Naive B cell (primary cell): ENCODE measurements at places on chromosomes 13 and 19.
A peak's percentile ranks its signal among the peaks of the same experiment; 100 is the strongest.

- H3K36me3 ChIP-seq = no peaks in the 10 kb centered on the region
- DNase-seq = no peak
- H3K27me3 ChIP-seq = peaks cover 9% of the 10 kb centered on the region
- no peaks in the 10 kb centered on the region for H3K4me1 ChIP-seq
- no peak overlapping the region for H3K27ac ChIP-seq
Observed at GRCh38 chr13:45683701-45684100, 18.4 kb upstream of the CBY2 start.

- no peak overlapping the region for H3K27ac ChIP-seq
- no peak overlapping the region for H3K4me3 ChIP-seq
- H3K4me1 ChIP-seq = peaks cover 17% of the 10 kb centered on the region
- H3K27me3 ChIP-seq = peaks cover 14% of the 10 kb centered on the region
- DNase-seq = no peak
- no peaks in the 10 kb centered on the region for H3K36me3 ChIP-seq
Observed at GRCh38 chr19:11208561-11209471, 11.5 kb upstream of the KANK2 start.

DNA sequence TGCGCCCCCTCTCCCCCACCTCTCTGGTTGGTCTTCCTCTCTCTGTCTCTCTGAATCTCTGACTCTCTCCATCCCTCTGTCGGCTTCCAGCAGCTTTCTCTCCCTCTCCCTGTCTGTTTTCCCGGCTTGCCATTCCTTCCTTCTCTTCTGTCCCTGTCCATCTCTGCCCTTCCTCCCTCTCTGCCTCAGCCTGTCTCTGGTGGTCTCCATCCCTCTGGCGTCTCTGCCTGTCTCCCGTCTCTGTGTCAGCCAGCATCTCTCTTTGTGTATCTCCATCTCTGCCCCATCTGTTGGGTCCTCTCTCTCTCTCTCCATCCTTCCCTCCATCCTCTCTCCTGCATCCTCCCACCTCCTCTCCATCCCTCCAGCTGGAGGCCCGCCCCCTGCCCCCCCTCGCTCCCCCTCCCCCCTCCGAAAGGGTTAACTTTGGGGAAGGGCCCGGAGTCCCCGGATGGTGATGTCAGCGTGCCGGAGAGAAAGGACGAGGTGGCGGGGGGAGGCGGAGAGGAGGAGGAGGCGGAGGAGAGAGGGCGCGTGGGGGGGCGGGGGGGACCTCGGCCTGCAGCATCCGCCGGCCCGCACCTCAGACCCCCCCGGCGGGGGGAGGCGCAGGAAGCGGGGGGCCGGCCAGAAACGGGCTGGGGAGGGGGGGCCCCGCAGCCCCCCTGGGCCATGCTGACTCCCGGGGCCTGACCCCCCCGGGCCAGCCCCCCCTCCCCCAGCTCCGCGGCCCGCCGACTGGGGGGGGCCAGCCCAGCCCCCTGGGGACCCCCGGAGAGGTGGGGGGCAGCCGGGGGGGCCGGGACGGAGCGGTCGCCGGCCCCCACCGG is at the start of gene BRSK1:
Gene BRSK1 (plus strand): TSS at position 450 of the 830 bp plus-strand sequence. CDS start 446 bp downstream, outside the sequence.
- H3K4me3 ChIP-seq = peak within 1 kb of the TSS; percentile 31
- peaks cover 5% of the 10 kb centered on the region for H3K27me3 ChIP-seq
- DNase-seq = no peak
- peak within 1 kb of the TSS; percentile 91 for H3K27ac ChIP-seq

- no peak overlapping the region for H3K27ac ChIP-seq
- H3K4me3 ChIP-seq = no peak overlapping the region
- peaks cover 7% of the 10 kb centered on the region for H3K36me3 ChIP-seq
- DNase-seq = no peak
Observed at GRCh38 chr13:99062593-99062992, 84.7 kb upstream of the DOCK9 start.

GRCh38 chr13:26919311-26919710 is 158.7 kb upstream of the GPR12 start:
- no peak overlapping the region for H3K4me3 ChIP-seq
- H3K27ac ChIP-seq = no peak overlapping the region
- H3K36me3 ChIP-seq = no peaks in the 10 kb centered on the region
- H3K4me1 ChIP-seq = no peaks in the 10 kb centered on the region

DNA sequence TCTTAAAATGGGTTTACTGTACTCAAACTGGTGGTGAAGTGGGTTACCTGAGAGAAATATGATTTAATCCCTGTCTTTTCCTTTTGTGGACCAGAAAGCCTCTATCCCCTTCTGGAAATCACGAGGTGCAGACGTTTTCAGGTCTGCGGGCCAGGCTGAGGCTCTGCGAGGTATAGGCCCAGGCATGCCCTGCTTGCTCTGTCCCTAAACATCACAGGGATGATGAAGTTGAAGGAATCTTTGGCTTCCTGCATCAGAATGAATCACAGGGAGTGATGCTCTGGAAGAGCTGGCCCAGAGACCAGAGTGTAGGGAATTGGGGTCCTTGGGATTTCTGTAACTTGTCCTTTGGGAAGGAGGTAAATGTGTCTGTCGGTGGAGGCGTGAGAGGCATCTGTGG is 18.4 kb upstream of the CHST8 start:
- no peak for DNase-seq
- no peaks in the 10 kb centered on the region for H3K4me1 ChIP-seq
- peaks cover 15% of the 10 kb centered on the region for H3K27me3 ChIP-seq
- no peak overlapping the region for H3K27ac ChIP-seq
- no peak overlapping the region for H3K4me3 ChIP-seq
- H3K36me3 ChIP-seq = peaks cover 7% of the 10 kb centered on the region

GRCh38 chr13:51645761-51646670 is 61.8 kb downstream of the WDFY2 start:
- H3K27me3 ChIP-seq = no peaks in the 10 kb centered on the region
- H3K4me3 ChIP-seq = peak overlapping the region; percentile 70
- peaks cover 53% of the 10 kb centered on the region for H3K4me1 ChIP-seq
- no peaks in the 10 kb centered on the region for H3K36me3 ChIP-seq

DNA sequence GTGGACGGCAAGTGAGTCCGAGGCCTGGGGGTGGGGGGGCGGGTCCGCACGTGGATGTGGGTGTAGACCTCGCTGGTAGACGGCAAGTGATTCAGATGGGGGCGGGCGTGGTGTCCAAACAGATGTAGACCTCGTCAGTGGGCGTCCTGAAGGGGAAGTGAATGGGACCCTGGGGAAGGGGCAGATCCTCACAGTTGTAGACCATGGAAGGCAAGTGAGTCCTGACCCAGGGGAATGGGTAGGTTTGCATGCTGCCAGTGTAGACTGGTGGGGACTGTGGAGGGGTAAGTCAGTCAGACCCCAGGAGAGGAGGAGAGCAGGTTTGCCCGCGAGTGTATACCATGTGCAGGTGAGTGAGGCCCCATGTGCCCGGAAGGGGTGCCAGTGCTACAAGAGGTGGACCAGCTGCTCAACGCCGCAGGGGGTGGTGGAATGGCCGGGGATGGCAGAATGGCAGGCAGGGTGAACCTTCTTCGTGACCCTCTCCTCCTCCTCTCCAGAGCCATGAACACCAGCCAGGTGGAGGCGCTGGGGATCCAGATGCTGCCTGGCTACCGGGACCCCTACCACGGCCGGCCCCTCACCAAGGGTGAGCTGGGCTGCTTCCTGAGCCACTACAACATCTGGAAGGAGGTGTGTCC is 22.1 kb downstream of the COLGALT1 start:
- peaks cover 20% of the 10 kb centered on the region for H3K4me1 ChIP-seq
- no peak overlapping the region for H3K27ac ChIP-seq
- no peak for DNase-seq
- no peaks in the 10 kb centered on the region for H3K27me3 ChIP-seq
- H3K4me3 ChIP-seq = no peak overlapping the region

- no peak for DNase-seq
- H3K36me3 ChIP-seq = no peaks in the 10 kb centered on the region
- H3K4me1 ChIP-seq = no peaks in the 10 kb centered on the region
Observed at GRCh38 chr13:80757694-80758093, 416.8 kb upstream of the SPRY2 start.

GRCh38 chr19:33259539-33259938 is 33.9 kb upstream of the SLC7A10 start:
- DNase-seq = no peak
- peaks cover 18% of the 10 kb centered on the region for H3K4me1 ChIP-seq
- peaks cover 6% of the 10 kb centered on the region for H3K36me3 ChIP-seq
- H3K4me3 ChIP-seq = no peak overlapping the region

DNA sequence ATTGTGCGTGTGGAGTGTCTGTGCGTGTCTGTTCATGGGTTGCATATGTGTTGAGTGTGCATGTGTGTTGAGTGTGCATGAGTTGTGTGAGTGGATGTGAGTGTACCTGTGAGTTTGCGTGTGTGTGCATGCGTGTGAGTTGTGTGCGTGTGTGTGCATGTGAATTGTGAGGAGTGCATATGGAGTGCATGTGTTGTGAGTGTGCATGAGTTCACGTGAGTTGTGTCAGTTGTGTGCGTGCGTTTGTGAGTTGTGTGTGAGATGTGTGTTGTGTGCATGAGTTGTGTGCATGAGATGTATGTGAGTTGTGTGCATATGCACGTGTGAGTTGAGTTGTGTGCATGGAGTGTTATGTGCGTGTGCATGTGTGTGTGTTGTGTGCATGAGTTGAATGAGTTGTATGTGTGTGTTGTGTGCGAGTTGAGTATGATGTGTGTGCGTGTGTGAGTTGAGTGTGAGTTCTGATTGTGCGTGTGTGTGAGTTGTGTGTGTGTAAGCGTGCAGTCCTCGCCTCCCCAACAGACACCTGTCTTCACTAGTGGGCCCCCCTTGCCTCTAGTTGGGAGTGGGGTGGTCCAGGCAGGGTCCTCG is 29.3 kb downstream of the TFDP1 start:
- peaks cover 7% of the 10 kb centered on the region for H3K4me1 ChIP-seq
- H3K27ac ChIP-seq = no peak overlapping the region
- no peak overlapping the region for H3K4me3 ChIP-seq
- H3K27me3 ChIP-seq = no peaks in the 10 kb centered on the region

GRCh38 chr19:3269916-3270671 is 45.6 kb downstream of the CELF5 start:
- H3K4me3 ChIP-seq = no peak overlapping the region
- no peak overlapping the region for H3K27ac ChIP-seq
- no peak for DNase-seq
- H3K36me3 ChIP-seq = peaks cover 9% of the 10 kb centered on the region

DNA sequence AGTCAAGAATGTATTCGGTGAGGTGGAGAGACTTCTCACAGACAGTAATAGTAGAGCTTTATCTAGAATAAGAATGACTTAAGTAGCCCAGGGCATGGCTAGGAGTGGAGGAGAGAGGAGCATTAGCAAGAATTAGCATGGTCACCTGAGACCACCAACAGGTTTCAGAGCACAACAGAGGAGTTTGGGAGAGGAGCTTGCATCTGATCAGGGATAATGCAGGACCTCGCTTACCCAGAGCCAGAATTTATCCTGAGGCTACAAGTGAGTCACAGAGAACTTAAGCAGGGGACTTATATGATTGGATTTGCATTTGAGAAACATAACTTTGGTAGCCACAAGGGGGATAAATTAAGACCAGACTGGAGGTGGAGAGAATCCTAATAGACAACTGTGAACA is 102.1 kb upstream of the FNDC3A start:
- no peak overlapping the region for H3K4me3 ChIP-seq
- no peaks in the 10 kb centered on the region for H3K4me1 ChIP-seq
- H3K36me3 ChIP-seq = no peaks in the 10 kb centered on the region
- no peak for DNase-seq
- peaks cover 6% of the 10 kb centered on the region for H3K27me3 ChIP-seq

GRCh38 chr13:106243011-106243565 is 292.4 kb downstream of the EFNB2 start:
- no peaks in the 10 kb centered on the region for H3K4me1 ChIP-seq
- no peak for DNase-seq
- H3K27me3 ChIP-seq = no peaks in the 10 kb centered on the region
- H3K4me3 ChIP-seq = no peak overlapping the region
- H3K36me3 ChIP-seq = no peaks in the 10 kb centered on the region

- no peak for DNase-seq
- no peaks in the 10 kb centered on the region for H3K4me1 ChIP-seq
- H3K36me3 ChIP-seq = no peaks in the 10 kb centered on the region
- no peaks in the 10 kb centered on the region for H3K27me3 ChIP-seq
Observed at GRCh38 chr19:53775524-53775923, 48.6 kb downstream of the NLRP12 start.

- H3K4me1 ChIP-seq = peaks cover 78% of the 10 kb centered on the region
- peak overlapping the region; percentile 95 for H3K27ac ChIP-seq
- peak overlapping the region; percentile 100 for H3K4me3 ChIP-seq
- peaks cover 30% of the 10 kb centered on the region for H3K36me3 ChIP-seq
Observed at GRCh38 chr19:5624018-5624663, 1.3 kb downstream of the SAFB start.

DNA sequence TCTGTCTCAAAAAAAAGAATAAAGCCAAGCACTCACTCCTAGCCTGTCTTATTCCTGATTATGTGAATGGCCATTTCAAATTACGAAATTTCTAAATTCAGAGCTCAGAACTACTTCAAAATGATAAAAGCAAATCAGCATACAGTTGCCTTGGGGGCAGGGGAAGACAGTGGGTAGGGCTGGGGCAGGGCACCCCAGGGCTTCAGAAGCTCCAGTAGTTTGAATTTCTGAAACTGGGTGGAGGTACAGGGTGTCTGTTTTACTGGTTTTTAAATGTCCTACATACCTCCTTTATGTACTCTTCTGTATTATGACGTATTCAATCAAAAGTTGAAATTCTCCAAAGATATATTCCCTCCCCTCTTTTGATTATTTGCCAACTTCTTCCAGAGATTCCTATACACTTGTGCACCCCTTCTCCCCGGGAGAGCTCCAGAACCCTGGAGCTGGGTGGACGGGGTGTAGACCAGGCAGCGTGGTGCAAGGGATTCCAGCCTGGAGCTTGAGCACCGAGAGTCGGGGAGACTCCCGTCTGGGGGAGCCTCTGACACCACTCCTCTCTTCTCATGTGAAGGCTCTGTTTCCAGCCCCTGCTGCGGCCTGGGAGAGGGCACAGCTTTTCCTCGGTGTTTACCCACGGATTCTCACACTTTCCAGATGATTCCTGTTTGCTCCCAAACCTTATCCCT is 84.7 kb upstream of the GPR183 start:
- peaks cover 5% of the 10 kb centered on the region for H3K36me3 ChIP-seq
- no peaks in the 10 kb centered on the region for H3K27me3 ChIP-seq
- DNase-seq = no peak
- peak overlapping the region; percentile 57 for H3K27ac ChIP-seq
- H3K4me3 ChIP-seq = no peak overlapping the region
- peaks cover 36% of the 10 kb centered on the region for H3K4me1 ChIP-seq

GRCh38 chr13:37534676-37535075 is 63.9 kb downstream of the POSTN start:
- no peaks in the 10 kb centered on the region for H3K27me3 ChIP-seq
- H3K4me3 ChIP-seq = no peak overlapping the region
- no peak overlapping the region for H3K27ac ChIP-seq
- H3K4me1 ChIP-seq = no peaks in the 10 kb centered on the region

DNA sequence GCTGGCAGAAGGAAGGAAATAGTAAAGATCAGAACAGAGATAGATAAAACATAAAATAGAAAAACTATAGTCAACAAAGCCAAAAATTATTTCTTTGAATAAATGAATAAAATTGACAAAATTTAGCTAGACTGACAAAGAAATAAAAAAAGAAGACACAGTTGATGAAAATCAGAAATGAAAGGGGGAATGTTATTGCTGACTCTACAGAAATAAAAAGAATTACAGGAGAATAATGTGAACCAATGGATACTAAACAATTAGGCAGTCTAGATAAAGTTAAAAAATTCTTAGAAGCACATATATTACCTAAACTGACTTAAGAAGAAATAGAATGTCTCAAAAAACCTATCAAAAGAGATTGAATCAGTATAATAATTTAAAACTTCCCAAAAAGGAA is 933.8 kb downstream of the PCDH9 start:
- H3K27ac ChIP-seq = no peak overlapping the region
- no peaks in the 10 kb centered on the region for H3K27me3 ChIP-seq
- DNase-seq = no peak
